Femur (tissue), 1 donor: ENCODE measurements at places on chromosomes 11 and 22.

GRCh38 chr22:48205161-48205560 lies 1442.7 kb downstream of the TBC1D22A start:
- DNase-seq, result no peak

DNA sequence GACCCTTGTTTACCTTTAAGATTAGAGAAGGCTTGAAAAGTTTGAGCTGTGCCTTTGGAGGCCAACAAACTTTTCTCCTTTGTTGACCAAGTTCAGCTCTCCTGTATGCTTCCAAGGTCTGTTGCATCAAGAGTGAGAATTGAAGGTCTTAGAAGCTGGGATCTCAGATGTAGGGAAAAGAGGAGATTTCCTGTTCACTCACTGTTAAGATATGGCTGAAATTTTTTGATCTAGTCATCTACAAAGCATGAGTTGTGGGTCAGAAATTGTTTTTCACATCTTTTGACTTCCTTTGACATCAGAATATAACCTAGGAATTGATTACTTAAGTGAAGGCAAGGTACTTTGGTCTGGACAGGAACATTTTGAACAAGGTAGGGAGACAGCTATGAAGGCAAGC lies 12.1 kb downstream of the OR51B4 start:
- no peak for DNase-seq

GRCh38 chr11:86499723-86500129 lies 125.0 kb downstream of the CCDC81 start:
- no peak for DNase-seq

DNA sequence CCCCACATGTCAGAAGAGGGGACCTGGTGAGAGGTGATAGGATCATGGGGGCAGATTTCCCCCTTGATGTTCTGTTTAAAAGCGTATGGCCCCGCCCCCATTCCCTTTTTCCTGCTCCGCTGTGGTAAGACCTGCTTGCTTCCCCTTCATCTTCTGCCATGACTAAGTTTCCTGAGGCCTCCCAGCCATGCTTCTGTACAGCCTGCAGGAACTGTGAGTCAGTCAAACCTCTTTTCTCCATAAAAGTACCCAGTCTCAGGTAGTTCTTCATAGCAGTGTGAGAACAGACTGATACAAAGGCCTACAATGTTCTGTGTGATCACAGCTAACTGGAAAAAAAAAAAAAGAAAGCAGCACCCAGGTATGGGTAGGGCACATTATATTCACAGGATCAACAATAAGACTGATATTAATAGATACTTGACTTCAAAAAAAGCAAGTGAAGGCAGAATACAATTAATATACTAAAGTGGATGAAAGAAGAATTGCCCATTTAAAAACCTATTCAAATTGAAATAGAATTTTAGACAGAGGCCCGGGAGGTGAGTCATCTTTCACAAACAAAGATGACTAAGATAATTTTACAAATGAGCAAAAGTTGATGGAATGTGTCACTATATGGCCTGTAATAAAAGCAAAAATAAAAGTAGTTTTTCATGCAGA lies 1.7 kb upstream of the OR52K1 start:
- no peak for DNase-seq

DNA sequence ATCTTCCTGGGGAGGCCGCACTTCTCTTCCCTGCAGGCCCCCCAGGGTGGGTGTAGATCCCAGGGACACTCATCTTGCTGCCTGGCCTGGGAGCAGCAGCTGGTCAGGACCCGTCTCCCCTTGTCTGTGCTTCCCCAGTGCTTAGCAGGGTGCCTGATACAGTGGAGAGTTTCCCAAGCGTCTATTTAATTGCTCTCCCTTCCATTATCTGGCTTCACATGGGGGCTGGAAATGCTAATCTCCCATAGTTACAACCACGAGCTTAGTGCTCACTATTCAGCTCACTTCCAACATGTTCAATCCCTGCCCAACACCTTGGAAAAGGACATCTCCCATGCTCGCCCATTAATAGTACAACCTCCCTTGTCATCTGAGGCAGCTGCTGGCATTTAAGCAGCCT lies 100.5 kb downstream of the DSCAML1 start:
- no peak for DNase-seq

GRCh38 chr22:39098576-39098975 lies 1.5 kb downstream of the APOBEC3H start:
- DNase-seq, result no peak

GRCh38 chr22:36775586-36775963 lies 344 bp downstream of the IFT27 start:
- peak; percentile 65 for DNase-seq
